ENCODE measurements at places on chromosomes 2 and 18. TPM values are rescaled to one million over a fixed set of nuclear protein-coding genes. Genes with fewer than 3 reads are reported as not detected.

C2orf72 gene
- not detected for total RNA-seq

MAP4K3 gene
- 60.7 TPM for total RNA-seq

LYPD6B gene
- total RNA-seq: not detected

PSTPIP2 gene
- total RNA-seq: 1.3 TPM

TUBA3E gene
- total RNA-seq: not detected

ZSWIM2 gene
- total RNA-seq: not detected

ALPP gene
- total RNA-seq: not detected

RAD51AP2 gene
- total RNA-seq: not detected

PROKR1 gene
- total RNA-seq: not detected

TOGARAM2 gene
- under 0.01 TPM for total RNA-seq

SLC9A2 gene
- not detected for total RNA-seq

SERPINE2 gene
- total RNA-seq: 62.3 TPM
